ENCODE measurements at places on chromosomes 6 and 20.

GRCh38 chr20:37165031-37165430, 14.1 kb upstream of the RPN2 start:
- DNase-seq: no peak

GRCh38 chr20:3237011-3237957, 1.7 kb downstream of the SLC4A11 start:
- DNase-seq: no peak

- no peak for DNase-seq
These were observed 552.4 kb downstream of the RFPL4B start for GRCh38 chr6:112899541-112899940.

- DNase-seq: no peak
These were observed 2.9 kb downstream of the UBR2 start for GRCh38 chr6:42566614-42567208.

DNA sequence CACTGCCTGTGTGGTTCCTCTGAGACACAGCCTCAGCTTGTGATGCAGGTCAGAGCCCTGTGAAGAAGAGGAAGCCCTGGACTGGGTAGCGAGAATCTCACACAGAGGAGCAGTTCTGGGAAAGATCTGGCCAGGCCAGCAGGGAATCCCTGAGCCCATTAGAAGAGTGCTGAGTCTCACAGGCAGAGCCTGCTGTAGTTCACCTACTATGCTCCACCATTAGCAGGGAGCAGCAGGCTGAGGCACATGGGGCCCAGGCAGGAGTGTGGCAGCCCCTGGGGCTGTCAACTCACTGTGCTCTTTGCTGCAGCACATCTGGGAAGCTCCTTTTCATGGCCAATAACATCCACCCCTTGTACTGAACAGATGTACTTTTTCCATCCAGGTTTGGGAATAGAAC, 146.8 kb upstream of the B3GAT2 start:
- DNase-seq: no peak

- no peak for DNase-seq
These were observed 23.7 kb upstream of the PPP1R14C start for GRCh38 chr6:150119173-150119572.

GRCh38 chr6:136921936-136922684, at the start of gene SLC35D3:
Gene SLC35D3, plus strand, starts transcription at chr6:136922301. Its CDS starts 128 bp downstream, at chr6:136922429.
- no peak for DNase-seq

- DNase-seq: peak; percentile 44
These were observed 679.5 kb upstream of the NRSN1 start for GRCh38 chr6:23446469-23446967.

DNA sequence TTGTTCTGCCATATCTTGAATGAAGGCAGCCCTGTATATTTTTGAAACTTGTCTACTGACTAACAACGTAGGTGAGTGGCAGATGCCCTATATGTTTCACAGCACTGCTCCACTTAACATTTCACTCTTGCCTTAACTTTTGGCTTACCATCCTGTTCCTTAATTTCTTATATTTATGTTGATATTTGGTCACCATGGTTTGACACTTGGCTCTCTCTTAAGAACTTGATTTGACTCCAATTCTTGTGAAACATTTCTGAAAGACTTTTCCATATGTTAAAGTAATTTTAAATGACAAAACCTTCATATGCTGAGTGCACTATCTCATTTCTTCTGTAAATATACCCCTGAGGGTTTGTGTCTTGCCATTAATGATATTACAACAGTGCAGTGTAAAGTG, 434.3 kb upstream of the IMPG1 start:
- DNase-seq: no peak

- DNase-seq: no peak
These were observed 25.7 kb downstream of the ZDHHC14 start for GRCh38 chr6:157406661-157407060.

DNA sequence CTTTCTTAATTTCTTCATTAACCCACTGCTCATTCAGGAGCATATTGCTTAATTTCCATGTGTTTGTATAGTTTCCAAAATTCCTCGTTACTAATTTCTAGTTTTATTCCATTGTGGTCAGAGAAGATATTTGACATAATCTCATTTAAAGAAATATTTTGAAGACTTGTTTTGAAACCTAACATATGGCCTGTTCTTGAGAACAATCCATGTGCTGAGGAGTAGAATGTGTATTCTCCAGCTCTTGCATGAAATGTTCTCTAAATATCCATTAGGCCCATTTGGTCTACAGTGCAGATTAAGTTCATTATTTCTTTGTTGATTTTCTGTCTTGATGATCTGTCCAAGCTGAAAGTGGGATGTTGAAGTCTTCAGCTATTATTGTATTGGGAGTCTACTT, 251.7 kb downstream of the ALDH8A1 start:
- no peak for DNase-seq

GRCh38 chr6:9621276-9621675, 793.6 kb downstream of the TFAP2A start:
- no peak for DNase-seq

GRCh38 chr6:155660251-155660977, 204.8 kb upstream of the NOX3 start:
- no peak for DNase-seq

GRCh38 chr20:61966492-61967244, 99.0 kb downstream of the TAF4 start:
- DNase-seq: no peak

- no peak for DNase-seq
These were observed 926 bp downstream of the MYLIP start for GRCh38 chr6:16129623-16130401.

DNA sequence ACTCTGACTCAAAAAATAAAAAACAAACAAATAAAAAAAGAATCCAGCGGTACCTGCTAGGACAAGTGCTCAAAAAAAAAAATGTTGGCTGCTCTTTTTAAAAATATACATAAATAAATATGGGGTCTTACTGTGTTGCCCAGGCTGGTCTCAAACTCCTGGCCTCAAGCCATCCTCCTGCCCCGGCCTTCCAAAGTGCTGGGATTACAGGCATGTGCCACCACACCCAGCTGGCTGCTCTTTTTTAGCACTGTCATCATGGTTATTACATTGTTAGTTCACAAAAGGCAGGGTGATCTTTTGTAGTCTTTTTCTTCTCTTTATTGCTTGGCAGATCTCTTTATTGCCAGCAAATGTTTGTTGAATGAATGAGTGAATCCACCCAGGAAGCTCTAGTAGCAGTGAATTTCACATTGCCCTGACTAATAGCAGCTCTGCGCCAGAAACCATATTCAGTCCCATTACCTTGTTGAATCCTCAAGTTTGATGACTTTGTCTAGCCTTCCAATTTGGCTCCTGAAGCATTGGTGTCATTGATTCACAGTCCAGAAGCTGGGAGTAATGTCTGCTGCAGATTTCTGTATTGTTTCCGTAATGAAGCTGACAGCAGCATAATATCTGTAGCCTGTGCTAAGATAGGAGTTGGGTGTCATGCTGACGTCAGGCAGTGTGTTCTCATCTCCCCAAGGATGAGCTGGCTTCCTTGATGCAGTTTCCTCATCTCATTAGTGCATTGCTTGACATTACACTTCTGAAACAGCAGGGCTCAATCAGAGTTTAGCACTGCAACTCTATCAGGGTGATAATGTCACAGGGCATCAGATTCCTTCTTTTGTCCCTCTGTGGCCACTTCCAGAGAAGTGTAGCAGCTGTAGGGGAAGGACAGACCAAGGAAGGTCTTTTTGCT, 84.9 kb upstream of the TGM3 start:
- no peak for DNase-seq

DNA sequence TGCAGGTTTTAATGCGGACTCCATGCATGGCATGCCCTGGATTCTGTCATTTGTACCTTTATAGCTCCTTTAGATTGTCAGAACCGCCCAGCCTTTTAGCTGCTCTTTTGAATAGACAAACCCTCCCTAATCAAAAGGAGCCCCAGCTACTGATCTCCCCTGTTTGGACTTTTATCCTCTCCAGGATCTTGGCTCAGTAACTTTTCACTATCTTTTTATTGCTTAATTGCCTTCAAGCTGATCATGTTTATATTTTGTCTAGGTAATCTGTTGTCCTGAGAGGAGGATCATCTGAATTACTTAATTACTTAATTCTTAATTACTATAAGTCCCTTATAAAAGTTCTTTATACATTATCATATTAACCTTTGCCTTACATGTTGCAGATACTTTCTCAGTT, 93.2 kb downstream of the HIVEP1 start:
- DNase-seq: no peak

DNA sequence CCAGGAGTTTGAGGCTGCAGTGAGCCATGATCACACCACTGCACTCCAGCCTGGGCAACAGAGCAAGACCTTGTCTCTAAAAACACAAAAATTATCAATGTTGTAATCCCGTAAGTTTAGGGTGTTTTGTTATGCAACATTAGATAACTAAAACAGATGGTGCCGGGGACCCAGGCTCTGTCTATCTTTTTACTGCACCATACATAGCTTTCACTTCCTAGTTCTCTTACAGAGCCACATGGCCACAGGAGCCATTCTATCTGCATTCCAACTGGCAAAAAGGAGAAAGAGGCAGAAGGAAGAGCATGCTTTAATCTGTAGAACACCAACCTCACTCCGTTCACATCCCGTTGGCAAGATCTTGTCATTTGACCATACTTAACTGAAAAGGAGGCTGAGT, 5.4 kb upstream of the TCF15 start:
- no peak for DNase-seq

DNA sequence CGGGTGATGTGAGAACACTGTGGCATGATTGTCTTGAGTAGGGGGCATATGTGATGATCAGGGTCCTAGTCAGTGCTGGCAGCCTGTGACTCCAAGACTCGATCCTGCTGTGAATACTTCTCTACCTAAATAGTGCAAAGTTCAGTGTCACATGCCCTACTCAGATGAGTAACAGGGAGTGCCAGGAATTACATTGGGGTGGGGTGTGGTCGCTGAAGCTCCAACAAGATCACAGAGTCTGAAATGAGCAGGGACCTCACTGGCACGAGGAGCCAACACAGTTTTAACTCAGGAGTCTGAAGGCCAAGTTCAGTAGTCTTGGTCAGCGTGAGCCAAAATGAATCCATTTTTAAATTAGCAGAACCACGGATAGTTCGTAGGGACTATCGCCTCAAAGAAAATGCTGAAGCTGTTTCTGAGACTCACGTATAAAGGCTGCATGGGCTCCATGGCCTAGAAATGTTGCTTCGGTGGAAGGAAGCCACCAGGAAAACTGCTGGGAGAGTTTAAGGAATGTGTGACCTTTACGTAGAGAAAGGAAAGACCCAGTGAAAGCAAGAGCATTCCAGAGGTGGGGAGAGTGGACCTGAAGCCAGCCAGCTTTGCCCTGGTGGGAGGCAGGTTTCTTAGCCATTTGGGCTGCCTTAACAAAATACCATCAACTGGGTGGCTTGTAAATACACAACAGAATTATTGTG, 72.2 kb downstream of the RPP40 start:
- DNase-seq: no peak

DNA sequence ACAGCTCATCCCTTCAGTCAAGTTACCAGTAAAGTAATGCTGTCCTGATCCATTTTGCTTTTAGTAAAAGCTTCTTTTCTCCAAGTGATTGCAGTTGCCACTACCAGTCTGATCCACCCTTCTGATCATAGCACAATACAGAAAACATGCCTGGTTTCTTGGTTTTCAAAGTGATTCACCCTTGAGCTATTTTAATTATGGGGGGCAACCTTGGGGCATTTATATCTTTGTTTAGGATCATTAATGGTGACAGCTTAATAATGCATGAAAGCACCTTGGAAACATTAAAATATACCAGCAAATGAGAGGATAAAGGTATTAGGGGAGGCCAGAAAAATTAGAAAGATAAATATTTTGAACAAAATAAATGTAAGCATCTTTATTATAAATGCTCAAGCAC, 38.4 kb downstream of the LRRC1 start:
- no peak for DNase-seq

DNA sequence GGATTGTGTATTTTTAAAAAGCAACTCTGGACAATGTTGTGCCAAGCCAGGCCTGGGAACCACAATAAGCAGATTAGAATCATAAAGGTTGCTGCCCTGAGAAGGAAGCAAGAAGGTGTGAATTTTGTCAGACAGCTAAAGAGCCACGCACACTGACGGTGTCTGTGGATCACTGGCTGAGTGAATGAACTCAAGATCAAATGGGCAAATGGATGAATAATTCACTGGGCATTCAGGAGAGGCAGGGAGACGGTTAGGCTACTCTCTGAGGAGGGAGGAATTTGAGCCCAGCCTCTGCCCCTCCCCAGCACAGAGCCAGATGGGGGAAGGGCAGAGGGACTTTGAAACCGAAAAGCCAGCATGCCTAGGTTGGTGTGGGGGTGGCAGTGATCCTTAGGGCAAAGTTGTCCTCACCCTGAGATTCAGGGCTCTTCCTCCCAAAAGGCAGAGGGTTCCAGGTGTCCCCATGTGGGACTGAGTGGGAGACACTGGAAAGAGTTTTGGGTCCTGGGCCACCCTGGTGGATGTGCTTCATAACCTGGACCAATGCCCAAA, 19.5 kb upstream of the SLC22A7 start:
- no peak for DNase-seq

- no peak for DNase-seq
These were observed 161.6 kb downstream of the QRSL1 start for GRCh38 chr6:106790935-106791334.

GRCh38 chr6:119799596-119800509, 450.3 kb upstream of the MAN1A1 start:
- DNase-seq: no peak

- DNase-seq: no peak
These were observed 335.7 kb upstream of the HSF2 start for GRCh38 chr6:122063761-122064160.

- DNase-seq: no peak
These were observed 286.1 kb upstream of the PLCB4 start for GRCh38 chr20:8782804-8783203.

- DNase-seq: no peak
These were observed 103.0 kb downstream of the BCKDHB start for GRCh38 chr6:80209430-80209829.

DNA sequence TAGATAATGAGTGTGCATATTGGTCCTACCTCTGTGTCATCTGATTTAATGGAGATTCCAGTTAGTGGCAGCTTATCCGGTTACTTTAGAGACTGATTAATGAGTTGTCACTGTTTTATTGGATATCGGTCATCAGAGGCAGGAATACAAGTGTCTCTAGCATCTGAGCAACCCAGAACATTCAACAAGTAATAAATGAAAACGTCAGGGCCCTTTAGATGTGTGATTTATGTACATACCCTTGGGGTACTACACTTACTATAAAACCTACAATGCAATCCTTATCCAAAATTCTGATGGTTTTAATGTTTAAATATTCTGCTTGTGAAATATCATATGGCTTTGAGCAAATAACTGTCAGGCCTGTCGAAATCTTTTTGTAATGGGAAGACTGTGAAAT, 1117.9 kb upstream of the FLRT3 start:
- no peak for DNase-seq

DNA sequence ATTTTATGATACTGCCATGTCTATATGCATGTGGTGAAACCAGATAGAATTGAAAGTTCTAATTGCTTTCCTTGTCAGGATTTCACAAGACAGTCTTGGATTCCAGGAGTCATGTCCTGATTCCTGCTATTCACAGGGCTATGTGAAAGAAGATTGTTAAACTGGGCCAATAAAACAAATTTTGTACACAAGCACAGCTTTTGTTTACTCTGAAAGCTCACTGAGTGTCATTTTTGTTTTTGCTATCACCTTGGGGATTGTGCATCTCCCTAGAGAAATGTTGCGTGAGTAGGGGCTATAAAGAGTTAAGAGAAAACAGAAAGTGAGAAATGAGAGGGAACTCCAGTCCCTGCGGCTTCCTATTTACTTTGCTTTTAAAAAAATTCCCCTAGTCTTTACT, 627.5 kb downstream of the PKHD1 start:
- DNase-seq: no peak

GRCh38 chr6:49787176-49787575, at the start of gene PGK2:
Gene PGK2, minus strand, starts transcription at chr6:49787285. Its CDS starts 98 bp downstream, at chr6:49787187.
- no peak for DNase-seq

GRCh38 chr6:1757131-1757530, 147.4 kb downstream of the FOXC1 start:
- DNase-seq: no peak
